ENCODE measurements at places on chromosomes 5 and 9. TPM values are rescaled to one million over a fixed set of nuclear protein-coding genes. Genes with fewer than 3 reads are reported as not detected.

The RARS1 gene
- total RNA-seq, result 258 TPM

- DNase-seq, result peak; percentile 40
Observed at GRCh38 chr5:28766565-28767158, 1728.3 kb upstream of the CDH9 start.

DNA sequence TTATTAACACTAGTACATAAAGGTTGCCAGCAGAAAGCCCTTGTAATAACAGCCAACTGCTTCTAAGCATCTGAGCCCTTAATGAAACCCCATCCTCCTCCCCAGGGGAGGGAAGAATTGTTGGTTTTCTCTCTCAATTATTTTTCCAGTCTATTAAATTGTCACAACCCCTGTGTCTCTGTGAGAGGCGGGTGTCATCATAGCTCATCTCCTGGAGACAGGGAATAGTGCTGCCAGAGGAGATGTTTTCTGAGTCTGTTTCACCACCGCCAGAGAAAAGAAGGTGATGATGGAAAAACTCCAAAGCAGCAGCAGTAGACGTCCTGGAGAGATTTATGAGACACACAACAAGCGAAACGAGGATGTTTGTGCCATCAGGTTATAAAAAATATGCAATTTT, 271.1 kb upstream of the NMUR2 start:
- DNase-seq, result no peak

- peak; percentile 12 for DNase-seq
Observed at GRCh38 chr5:67693956-67694809, 497.6 kb upstream of the CD180 start.

GRCh38 chr9:14300040-14300439, 13.9 kb downstream of the NFIB start:
- no peak for DNase-seq

GRCh38 chr5:137368651-137369050, 130.5 kb downstream of the SPOCK1 start:
- DNase-seq, result no peak

The ADAMTSL2 gene
- 0.12 TPM for total RNA-seq

DNA sequence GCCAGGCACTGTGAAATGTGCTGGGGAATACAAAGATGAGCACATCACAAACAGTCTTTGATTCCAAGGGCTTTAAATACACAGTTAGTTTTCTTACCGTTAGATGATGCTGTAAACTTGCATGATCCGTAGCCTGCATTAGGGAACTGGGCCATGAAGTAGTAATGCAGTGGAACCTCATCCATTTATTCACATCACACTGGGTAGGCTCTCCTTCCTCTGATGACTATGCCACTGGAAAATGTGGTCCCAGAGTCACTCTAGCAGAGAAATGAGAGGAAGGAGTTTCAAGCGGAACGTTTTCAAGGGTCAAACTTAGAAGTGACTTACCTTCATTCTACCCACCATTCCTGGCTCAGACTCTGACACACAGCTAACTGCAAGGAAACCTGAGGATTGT, 26.4 kb downstream of the ZFAND5 start:
- DNase-seq, result no peak

DNA sequence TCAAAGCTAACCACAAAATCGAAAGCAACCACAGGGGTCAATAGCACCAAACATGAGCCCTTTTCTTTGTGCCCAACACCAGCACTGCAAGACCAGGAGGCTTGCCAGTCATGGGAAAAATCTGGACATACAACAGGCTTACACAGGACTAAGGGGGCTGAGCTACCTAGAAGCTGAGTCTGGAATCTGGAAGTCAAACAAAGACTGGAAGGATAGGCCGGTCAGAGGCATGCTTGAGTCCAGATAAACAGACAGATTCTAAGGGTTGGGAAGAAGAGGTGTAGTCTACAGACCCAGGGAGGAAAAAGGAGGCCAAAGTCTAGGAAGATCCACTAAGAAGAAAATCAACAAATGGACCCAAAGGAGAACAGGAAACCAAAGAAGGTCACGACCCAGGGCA, 73.3 kb downstream of the MYO10 start:
- DNase-seq, result no peak

GRCh38 chr9:98018347-98018746, 35.2 kb downstream of the ANP32B start:
- no peak for DNase-seq

The DNAJB5 gene
- 6.7 TPM for total RNA-seq

DNA sequence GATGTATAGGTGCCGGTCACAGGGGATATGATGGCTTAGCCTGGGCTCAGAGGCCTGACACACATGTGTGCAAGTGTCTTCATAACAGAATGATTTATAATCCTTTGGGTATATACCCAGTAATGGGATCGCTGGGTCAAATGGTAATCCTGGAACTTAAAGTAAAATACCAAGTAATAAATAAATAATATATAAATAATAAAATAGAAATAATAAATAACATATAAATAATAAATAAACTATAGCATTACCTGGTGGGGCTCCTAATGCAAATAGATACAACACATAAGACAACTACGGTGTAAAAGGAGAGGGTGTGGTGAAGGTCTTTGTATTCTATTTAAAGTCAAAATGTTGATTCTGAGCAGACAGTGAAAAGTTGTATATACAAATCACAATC, 68.5 kb upstream of the GFPT2 start:
- no peak for DNase-seq

DNA sequence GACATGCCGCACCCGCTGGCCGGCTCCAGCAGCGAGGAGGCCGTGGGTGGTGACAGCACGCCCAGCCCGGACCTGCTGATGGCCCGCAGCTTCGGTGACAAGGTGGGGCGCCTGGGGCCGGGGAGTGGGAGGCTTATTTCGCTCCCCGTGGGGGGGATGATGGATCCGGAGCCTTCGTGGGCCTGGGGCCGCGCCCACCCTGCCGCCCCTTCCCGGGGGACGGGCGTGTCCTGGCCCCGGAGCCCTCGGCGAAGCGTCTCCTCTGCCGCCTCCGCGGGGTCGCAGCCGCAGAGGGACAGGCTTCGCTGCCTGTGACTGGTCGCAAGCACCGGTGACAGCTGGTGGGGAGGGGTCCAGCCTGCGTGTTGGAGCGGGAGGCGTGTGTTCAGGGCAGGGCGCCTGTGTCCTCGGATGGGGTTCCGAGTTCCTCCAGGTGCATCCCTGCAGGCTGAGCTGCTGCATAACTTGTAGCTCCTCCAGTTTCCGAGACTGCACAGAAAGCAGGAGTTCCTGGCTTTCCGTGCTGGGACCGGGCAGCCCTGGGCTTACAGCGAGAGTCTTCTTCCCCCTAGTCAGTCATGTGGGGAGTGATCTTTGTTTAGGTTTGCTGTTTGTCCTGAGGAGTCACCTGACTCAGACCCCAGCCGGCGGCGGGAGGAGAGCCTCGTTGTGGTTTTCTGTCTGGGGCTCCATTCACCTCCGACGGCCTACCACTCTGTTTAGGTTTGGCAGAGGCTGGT, 666 bp downstream of the SNX30 start:
- DNase-seq, result peak; percentile 43

The NOTCH1 gene
- total RNA-seq, result 22.2 TPM

GRCh38 chr5:106311230-106311915, 1359.4 kb downstream of the EFNA5 start:
- DNase-seq, result no peak

DNA sequence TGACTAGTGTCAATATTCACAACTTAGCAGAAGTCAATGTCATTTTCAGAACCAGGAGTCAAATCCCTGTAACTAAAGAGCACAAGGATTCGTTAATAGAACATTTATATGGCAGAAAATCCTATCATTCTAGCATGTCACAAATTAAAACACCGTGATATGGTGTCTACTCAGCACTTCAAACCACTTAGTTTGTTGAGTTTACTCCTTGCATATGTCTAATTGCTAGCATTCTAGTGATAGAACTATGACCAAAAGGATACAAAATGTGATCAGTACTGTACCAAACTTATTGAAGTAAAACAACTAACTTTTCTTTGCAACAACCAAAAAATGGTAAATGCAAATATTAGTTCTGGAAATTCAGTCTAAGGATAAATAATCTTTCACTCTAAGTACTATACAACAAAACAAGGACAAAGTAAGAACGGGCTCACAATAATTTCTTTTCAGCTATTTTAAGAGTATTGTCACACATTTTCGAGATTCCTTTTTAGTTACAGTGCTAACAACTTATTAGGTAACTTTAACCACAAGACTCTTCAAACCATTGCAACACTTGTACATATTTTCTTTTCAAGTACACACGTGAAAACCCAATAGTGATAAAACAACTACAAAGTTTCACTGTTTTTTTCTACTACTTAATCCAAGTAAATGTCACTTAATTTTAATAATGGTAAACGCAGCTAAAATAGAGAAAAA, 845.2 kb upstream of the CDH10 start:
- peak; percentile 72 for DNase-seq

The TPRN gene
- 34.5 TPM for total RNA-seq

- peak; percentile 13 for DNase-seq
Observed at GRCh38 chr5:158414333-158414762, 555.4 kb upstream of the CLINT1 start.

The LRRC70 gene
- 1.4 TPM for total RNA-seq

The ANKRD18B gene
- 10.6 TPM for total RNA-seq

GRCh38 chr5:101535626-101536025, 632.5 kb upstream of the ST8SIA4 start:
- no peak for DNase-seq

The CDHR2 gene
- 0.12 TPM for total RNA-seq

DNA sequence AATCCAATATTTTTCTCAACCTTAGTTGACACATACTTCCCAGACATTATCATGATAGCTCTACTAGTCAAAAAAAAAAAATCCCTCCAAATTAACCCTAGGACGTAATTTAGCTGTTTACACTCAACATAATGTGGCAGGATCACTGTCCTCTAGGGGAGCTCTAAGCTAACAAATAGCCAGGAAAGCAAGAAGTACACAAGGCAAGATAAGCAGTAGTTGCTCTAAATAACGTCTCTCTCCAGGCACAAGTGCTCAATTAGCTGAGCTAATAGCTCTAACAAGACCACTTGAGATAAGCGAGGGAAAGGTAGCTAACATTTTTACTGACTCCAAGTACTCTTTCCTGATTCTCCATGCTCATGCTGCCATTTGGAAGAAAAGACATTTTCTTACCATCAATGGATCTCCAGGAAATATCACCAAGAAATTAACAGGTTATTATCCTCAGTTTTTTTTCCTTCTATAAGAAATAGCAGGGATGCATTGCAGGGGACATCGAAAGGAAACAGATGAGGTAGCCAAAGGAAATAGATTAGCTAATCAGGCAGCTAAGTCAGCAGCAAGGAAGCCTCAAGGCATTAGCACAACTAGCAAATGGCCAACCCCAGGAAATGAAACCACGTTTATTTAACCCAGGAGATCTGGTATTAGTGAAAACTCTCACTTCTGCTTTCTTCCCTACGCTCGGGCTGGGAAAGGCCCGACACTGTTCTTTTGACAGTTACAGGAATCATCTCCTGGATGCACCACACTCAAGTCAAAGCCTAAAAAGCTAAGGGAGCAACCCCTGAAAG, 614.1 kb downstream of the PTPRD start:
- peak; percentile 11 for DNase-seq

The CCL27 gene
- total RNA-seq, result not detected

The IFNA21 gene
- total RNA-seq, result not detected

- no peak for DNase-seq
Observed at GRCh38 chr5:8686707-8687106, 817.8 kb downstream of the MTRR start.

DNA sequence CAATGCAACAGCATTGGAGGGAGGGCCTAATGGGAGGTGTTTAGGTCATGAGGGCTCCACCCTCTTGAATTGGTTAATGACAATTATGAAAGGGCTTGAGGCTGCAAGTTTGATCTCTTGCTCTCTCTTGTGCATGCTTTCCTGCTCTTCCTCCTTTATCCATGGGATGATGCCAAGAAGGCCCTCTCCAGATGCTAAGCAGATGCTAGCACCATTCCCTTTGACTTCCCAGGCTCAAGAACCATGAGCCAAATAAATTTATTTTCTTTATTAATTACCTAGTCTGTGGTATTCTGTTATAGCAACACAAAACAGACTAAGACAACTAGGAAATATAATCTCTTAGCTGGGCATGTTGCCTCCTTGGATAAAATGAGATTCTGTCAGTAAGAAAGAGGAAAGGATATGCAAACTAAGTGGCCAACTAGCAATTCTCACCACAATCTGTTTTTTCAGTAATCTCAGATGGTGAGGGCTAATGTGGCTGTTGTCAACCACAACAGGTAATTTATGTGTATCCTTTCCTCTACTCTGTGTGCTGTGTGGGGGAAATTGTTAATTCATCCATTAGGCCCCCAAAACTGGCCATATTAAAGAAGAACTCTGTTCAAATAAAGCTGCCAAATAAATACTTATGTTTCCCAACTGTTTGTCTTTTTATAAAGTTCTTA, 269.1 kb upstream of the CD180 start:
- DNase-seq, result no peak

- DNase-seq, result peak; percentile 92
Observed at GRCh38 chr9:26296910-26297572, 595.6 kb downstream of the CAAP1 start.

The COL27A1 gene
- total RNA-seq, result 8.2 TPM

The PCDH12 gene
- 0.07 TPM for total RNA-seq

All from A172 (cell line).